Fibroblast of skin of scalp (primary cell): ENCODE measurements at places on chromosomes 5 and 9.

DNA sequence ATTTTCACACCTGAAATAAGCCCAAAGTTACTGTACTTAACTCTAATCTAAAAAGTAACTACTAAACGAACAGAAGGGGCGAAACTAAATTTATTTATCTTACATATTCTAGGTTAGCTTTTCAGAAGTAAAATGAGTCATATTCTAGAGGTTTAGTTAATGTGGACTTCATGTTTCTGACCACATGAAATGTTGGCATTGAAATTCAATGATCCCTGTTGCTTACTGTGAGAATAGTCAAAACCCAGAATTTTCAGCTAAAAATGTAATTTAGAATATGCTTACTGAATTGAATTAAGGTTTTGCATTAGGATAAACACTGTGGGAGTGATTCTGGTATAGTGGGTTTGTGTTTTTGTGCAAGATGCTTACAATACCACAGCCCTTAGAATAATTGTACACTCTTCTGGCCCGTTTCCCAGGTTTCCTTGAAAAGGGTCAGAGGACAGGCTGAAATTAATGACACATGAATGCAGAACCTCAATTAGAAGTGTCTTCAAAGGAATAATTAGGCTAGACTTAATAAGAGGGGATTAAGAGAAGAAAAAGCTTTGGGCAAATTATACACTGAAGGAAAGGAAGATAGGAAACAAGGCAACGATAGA is 1.4 kb upstream of the SNX18 start:
- no peak for DNase-seq

DNA sequence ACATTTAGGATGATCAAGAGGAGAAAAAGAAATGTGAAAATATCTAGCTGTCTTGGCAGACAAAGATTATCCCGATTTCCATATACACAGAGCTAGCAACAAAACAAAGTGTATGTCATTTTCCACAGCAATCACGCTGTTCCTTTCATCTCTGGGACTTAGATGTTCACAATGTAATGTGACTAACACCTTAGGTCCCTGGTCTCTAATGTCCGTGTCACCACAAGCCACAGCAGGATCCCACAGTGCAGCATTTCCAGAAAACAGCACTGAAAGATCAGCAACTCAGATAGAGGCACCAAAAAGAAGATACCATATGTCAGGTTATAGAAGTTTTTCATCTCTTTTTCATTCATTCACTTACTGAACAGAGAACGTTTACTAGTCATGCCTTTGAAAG is 118.0 kb upstream of the TNPO1 start:
- no peak for DNase-seq

DNA sequence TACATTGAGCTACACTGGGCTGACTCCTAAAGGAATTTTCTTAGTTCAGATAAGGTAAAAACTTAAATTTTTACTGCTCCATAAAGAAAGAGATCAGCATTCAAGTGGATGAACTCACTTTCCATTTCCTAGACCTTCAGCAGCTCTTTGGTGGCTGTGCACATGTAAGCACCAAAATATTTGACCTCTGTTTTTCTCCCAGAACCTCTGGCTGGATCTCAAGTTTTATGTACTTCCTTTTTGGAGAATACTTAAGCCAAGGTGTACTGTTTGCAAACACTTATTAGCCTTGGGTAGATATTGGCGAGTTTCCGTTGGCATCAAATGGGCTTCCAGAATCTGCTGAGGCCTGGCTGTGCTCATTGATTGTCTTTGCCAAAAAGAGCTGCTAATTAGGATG is 10.3 kb downstream of the TNC start:
- no peak for DNase-seq

- DNase-seq = peak; percentile 99
Measured at GRCh38 chr5:5340206-5340729, 82.2 kb upstream of the ICE1 start.

- DNase-seq = no peak
Measured at GRCh38 chr9:20623021-20623747, 885 bp upstream of the MLLT3 start.

DNA sequence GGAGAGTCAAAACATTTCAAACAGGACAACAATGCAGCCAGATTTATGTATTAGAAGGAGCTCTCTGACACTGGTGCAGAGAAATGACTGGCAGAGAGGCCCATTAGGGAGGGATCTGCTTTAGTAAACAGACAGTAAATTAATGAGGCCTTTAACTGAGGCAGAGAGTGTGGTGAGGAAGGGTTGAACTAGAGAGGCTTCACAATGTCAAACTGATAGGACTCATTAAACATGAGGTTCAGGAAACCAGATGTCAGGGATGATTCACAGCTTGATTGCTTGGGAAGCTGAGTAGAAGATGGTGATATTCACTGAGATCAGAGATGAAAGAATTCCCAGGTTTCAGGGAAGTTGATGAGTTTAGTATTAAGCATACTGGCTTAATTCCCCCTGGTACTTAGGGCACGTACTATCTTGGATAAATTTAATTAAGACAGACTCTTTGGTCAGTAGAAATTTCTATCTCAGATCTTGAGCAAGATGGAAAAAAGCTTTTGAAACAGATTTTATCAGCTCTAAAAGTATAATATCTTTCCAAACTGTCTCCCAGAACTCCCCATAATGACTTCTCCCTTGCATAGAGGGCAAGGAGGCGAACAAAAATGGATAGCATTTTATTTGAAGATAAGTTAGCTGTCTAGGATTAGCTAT is 8.6 kb upstream of the MUSK start:
- peak; percentile 28 for DNase-seq

DNA sequence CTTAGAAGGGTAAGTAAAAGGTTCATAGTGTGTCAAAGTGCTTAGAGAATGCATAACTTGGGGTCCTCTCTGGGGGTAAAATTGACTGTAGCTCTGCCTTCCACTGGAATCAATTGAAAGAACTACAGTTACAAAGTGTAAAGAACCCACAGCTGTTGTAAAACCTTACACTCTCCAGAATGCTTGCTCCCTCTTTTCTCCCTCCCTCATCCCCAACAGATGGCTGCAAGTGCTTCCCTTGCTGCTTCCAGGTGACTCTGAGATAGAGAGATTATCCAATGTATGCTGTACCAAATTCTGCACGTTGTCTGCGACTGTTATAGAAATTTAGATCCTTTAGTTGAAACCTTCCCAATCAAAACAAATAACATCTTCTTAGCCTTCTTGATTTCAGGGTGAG is 126.0 kb downstream of the STK32A start:
- DNase-seq = no peak

- DNase-seq = peak; percentile 61
Measured at GRCh38 chr5:178476972-178477754, 113.0 kb downstream of the COL23A1 start.

DNA sequence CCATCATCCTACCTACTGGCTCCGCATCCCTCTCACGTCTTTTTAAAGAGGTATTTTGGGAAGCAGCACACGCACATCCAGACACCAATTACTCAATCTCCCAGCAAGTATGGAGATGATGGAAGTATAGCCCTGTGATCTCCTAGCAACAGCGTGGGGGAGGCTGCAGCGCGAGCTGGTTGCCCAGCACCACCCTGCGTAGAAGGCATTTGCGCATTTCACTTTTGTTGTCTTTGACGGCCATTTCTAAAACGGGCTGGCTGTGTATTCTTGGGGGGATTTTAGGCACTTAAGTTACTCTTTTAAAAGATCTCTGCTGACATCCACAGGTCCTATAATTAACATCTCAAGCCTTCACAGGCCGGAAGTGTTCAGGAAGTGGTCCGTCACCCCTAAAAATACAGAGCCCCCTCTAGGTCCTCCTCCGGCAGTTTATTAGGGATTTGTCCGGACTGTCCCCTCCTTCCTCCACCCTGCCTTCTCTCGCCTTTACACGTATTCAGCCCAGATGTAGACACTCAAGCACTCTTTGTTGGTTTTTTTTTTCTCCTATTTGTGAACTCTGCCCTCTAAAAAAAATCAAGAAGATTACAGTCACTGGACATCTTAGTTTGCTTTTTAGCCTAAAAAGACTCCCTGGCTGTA is 371.4 kb downstream of the NTRK2 start:
- no peak for DNase-seq

DNA sequence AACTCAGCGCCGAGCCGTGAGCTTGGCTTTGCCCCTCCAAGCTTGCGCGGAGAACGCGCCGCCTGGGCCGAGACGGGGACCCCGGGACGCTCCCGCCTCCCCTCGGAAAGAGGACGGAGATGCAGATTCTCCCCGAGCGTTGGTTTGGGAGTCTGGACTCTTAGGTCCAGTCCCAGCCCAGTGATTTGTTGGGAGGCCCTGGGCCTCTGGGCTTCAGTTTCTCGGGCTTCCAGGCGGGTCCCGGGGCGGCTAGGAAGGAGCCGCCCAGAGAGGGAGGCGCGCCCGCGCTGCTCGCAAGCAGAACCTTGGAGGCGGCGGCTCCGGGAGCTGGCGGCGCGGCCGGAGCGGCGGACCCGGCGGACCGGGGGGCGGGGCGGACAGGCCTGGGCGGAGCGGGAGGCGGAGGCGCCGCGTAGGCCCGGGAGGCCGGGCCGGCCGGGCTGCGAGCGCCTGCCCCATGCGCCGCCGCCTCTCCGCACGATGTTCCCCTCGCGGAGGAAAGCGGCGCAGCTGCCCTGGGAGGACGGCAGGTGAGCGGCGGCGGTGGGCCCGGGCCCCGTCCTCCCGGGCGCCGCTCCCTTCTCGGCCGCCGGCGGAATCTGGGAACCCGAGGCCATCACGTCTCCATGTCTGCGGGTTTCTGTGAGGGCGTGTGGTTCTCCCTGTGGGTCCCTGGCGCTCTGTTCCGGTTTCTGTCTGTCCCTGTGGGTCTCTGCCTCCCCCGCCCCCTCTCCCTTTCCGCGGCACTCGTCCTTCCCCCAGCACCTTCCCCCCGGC is at the start of gene B4GALT7:
Gene B4GALT7, plus strand, starts transcription at position 402 of the 777 bp plus-strand sequence. Its CDS starts 79 bp downstream, at position 481.
- DNase-seq = peak; percentile 85

- DNase-seq = no peak
Measured at GRCh38 chr9:123922431-123922830, 7.5 kb downstream of the DENND1A start.

DNA sequence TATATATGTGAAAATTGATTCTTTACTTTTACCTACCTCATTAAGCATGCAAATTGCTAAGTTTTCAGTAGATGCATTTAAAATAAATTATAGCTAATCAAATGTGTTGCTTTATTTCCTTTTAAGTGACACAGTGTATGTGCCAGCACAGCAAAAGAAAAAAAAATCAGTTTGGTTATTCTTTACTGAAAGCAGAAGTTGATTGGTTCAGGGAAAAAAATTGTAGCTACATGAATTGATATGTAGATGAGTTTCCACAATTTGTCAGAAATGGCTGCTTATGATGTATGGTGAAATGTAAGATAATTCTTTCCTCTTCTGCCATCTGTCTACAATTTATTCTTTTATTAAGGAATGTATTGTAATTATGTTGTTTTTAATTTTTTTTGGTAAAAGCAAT is 57.8 kb downstream of the PARP8 start:
- no peak for DNase-seq

GRCh38 chr5:40367255-40367654 is 312.5 kb upstream of the PTGER4 start:
- DNase-seq = peak; percentile 9

DNA sequence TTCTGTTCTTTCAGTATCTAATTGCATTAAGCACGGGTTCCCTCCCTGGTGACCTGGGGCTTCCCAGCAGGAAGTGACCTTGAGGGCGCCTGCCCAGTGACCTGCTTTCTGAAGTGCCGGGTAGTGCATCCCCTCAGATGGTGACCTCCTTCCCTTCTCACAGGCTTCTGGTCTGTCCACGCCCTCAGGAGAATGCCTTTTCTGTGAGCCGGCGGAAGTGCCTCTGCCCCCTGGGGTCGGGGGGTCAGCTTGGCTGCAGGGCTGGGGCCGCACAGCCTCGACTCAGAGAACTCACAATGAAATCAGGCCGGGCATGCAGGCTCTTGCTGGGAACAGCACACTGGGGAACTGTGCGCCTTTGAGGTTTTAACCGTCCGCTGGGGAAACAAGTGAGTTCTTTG is 124.5 kb upstream of the PHYKPL start:
- no peak for DNase-seq

DNA sequence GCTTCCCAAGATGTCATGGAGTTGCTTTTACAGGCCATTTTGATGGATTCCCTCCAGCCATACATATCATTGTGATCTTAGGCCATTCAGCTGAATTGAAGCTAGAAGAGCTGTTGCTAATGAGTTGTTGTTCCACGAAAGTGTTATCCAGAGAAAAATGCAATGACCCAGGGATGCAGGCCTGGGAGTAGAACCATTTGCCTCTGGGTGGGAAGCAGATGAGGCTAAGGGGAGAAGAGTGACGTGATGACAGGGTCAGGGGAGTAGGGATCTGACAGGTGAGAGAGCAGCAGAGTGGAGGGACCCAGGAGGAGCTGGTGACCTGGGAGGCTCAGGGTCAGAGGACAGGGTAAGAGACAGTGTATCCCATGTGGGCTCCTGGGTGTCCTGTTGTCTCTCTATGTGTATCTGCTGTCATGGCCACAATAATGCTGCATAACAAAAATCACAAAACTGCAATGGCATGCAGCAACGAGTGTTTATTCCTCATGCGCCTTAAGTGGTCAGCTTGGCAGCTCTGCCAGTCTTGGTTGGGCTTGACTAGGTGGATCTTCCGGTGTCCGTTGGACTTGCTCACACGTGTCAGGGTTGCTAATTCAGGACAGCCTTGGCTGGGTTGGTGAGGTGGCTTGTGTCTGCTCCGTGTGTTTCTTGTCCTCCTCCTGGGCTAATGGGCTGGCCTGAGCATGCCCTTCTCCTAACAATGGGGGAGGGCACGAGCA is 90.6 kb downstream of the LIFR start:
- DNase-seq = no peak

- no peak for DNase-seq
Measured at GRCh38 chr9:133107961-133108793, 12.9 kb downstream of the RALGDS start.
